Activated CD4-positive, alpha-beta memory T cell treated with anti-CD3 and anti-CD28 coated beads, Interleukin-2, amount 10 ng/mL, durations not matched to agents 7 days and 5 days (primary cell): ENCODE measurements at places on chromosomes 3 and 15. TPM values are rescaled to one million over a fixed set of nuclear protein-coding genes. Genes with fewer than 3 reads are reported as not detected.
A peak's percentile ranks its signal among the peaks of the same experiment; 100 is the strongest.

DNA sequence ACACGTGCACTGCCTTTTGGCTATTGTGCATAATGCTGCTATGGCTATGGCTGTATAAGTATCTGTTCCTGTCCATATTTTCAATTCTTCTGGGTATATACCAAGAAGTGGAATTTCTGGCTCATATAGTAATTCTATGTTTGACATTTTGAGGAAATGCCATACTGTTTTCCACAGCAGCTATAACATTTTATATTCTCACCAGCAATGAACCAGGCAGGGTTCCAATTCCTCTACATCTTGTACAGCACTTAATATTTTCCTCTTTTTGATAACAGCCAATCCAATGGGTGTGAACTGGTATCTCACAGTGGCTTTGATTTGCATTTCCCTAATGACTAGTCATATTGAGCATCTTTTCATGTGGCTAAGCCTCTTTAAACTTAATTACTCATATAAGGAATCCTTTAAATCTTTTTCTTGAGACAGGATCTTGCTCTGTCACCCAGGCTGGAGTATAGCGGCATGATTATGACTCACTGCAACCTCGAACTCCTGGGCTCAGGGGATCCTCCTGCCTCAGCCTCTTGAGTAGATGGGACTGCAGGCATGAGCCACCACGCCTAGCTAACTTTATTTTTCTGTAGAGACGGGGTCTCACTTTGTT is 38.1 kb upstream of the IGDCC4 start:
- no peak overlapping the region for H3K4me3 ChIP-seq
- H3K36me3 ChIP-seq: peaks cover 56% of the 10 kb centered on the region
- DNase-seq: peak; percentile 25
- peak overlapping the region; percentile 28 for H3K27ac ChIP-seq
- H3K27me3 ChIP-seq: no peaks in the 10 kb centered on the region

DNA sequence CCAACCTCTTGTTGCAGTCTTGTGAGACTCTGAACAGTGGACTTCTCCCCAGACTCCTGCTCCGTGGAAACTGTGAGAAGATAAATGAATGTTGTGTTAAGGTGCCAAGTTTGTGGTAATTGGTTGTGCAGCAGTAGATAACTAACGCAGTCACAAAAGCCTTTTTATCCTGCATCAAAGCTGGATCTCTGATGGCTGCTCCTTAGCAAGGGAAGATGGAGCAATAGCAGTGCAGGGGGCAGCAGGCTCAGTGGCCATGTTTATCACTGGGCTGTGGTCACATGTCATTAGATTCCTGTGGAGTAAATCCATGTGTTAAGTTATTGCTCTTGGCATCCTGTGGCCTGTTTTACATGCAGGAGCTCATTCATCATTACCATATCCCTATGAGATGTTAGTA is 13.5 kb downstream of the CMTM7 start:
- H3K27ac ChIP-seq: no peak overlapping the region
- DNase-seq: no peak
- no peaks in the 10 kb centered on the region for H3K27me3 ChIP-seq
- peaks cover 27% of the 10 kb centered on the region for H3K36me3 ChIP-seq
- peaks cover 46% of the 10 kb centered on the region for H3K4me1 ChIP-seq

GRCh38 chr3:48112813-48113212 is 75.4 kb downstream of the CDC25A start:
- no peaks in the 10 kb centered on the region for H3K36me3 ChIP-seq
- peak overlapping the region; percentile 1 for H3K4me3 ChIP-seq
- H3K27ac ChIP-seq: peak overlapping the region; percentile 65

DNA sequence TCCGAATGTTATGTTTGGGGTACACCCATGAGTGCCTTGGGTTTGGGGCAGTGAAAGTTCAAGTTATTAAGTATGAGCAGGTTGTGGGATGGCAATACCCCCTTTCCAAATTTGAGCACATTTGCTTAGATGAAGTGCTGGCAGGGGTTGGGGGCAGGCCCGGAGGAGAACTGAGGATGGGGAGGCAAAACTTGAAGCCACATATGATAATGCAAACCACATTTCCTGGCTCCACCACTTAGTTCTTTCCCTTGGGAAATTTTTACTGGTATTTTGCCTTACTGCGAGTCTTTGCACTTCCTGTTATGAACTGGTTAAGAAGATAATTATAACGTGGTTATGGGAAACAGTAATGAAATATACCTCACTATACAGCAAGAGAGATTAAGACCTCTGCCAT is 336.0 kb upstream of the ONECUT1 start:
- no peaks in the 10 kb centered on the region for H3K36me3 ChIP-seq
- no peak for DNase-seq
- no peaks in the 10 kb centered on the region for H3K4me1 ChIP-seq
- no peaks in the 10 kb centered on the region for H3K27me3 ChIP-seq
- H3K4me3 ChIP-seq: no peak overlapping the region
- H3K27ac ChIP-seq: no peak overlapping the region

DNA sequence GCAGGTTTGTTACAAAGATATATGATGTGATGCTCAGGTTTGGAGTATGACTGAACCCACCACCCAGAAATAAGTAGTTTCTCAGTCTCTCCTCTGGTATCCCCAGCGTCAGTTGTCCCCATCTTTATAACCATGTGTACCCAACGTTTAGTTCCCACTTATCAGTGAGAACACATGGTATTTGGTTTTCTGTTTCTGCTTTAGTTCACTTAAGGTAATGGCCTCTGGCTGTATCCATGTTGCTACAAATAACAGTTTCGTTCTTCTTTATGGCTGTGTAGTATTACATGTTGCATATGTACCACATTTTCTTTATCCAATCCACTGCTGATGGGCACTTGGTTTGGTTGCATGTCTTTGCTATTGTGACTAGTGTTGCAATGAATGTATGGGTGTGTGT is 132.3 kb downstream of the LMLN start:
- no peak for DNase-seq
- H3K4me3 ChIP-seq: no peak overlapping the region
- no peak overlapping the region for H3K27ac ChIP-seq
- H3K4me1 ChIP-seq: no peaks in the 10 kb centered on the region

DNA sequence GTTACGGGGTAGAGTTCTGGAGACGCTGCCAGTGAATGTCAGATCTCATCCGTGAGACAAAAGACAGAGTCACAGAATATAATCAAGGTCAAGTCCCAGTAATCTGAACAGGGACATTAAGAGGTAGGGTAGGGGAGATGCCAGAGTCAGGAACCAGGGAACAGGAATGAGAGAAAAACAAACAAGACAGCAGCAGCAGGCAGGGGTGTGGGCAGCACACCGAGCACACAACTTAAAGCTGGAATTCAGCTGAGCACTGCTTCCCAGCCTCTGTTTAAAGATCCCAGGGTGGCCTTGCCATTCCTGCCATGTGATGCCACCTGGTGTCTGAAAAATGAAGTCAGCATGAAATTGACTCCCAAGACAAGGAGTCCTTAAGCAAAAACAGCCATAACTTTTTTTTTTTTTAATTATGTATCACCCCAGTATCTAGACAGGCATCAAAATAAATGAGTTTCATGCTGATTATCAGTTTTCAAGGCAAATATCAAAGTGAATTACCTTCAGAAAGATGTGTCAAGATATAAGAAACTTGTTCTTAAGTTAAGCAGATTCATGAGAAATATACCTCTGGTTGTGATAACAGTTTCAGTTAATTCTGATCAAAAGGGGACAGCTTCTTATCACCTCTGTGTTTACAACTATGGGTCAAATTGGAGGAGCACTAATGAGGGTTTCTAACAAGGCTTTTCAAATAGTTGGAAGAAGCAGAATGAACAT is 203.7 kb downstream of the SLC9A9 start:
- H3K4me1 ChIP-seq: no peaks in the 10 kb centered on the region
- no peak for DNase-seq
- H3K4me3 ChIP-seq: no peak overlapping the region
- no peak overlapping the region for H3K27ac ChIP-seq
- H3K36me3 ChIP-seq: peaks cover 3% of the 10 kb centered on the region

- H3K27me3 ChIP-seq: no peaks in the 10 kb centered on the region
- H3K4me3 ChIP-seq: no peak overlapping the region
- H3K27ac ChIP-seq: no peak overlapping the region
- no peak for DNase-seq
- no peaks in the 10 kb centered on the region for H3K4me1 ChIP-seq
Observed at GRCh38 chr3:75978686-75979085, 193.3 kb upstream of the ZNF717 start.

- H3K4me3 ChIP-seq: no peak overlapping the region
- peaks cover 6% of the 10 kb centered on the region for H3K27me3 ChIP-seq
- H3K27ac ChIP-seq: no peak overlapping the region
- H3K36me3 ChIP-seq: no peaks in the 10 kb centered on the region
- no peak for DNase-seq
Observed at GRCh38 chr3:25831578-25831977, 41.7 kb downstream of the OXSM start.

- no peaks in the 10 kb centered on the region for H3K27me3 ChIP-seq
- no peak overlapping the region for H3K27ac ChIP-seq
- no peak overlapping the region for H3K4me3 ChIP-seq
- no peaks in the 10 kb centered on the region for H3K4me1 ChIP-seq
- peaks cover 3% of the 10 kb centered on the region for H3K36me3 ChIP-seq
Observed at GRCh38 chr3:111936967-111937366, 41.9 kb upstream of the ABHD10 start.

GRCh38 chr15:70245932-70246622 is 148.4 kb upstream of the TLE3 start:
- DNase-seq: no peak
- peaks cover 33% of the 10 kb centered on the region for H3K4me1 ChIP-seq
- peaks cover 5% of the 10 kb centered on the region for H3K27me3 ChIP-seq
- H3K4me3 ChIP-seq: no peak overlapping the region
- H3K36me3 ChIP-seq: no peaks in the 10 kb centered on the region

DNA sequence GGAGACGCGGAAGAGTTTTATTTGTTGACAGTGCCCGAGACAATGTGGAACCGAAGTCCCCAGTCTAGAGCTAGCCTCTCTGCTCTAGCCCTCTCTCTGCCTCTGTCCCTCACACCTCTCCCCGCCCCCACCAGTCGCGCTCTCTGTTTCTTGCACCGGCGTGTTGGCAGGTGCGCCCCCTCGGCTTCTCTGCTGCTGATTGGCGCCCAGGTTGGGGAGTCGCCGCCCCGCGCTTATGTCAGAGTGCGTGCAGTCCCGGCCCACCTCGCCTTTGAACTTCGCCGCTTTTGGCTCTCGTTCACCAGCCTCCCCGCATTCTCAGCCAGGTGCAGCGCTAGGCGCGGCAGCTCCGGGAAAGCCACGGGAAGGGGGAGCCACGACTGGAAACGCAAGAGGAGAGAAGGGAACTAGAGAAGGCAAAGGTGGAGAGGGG is at the start of gene SOX14:
Gene SOX14, plus strand, starts transcription at position 315 of the 433 bp plus-strand sequence. CDS start 470 bp downstream, outside the sequence.
- peaks cover 87% of the 10 kb centered on the region for H3K27me3 ChIP-seq
- H3K36me3 ChIP-seq: peaks cover 5% of the 10 kb centered on the region
- no peak within 1 kb of the TSS for H3K27ac ChIP-seq
- H3K4me3 ChIP-seq: no peak within 1 kb of the TSS
- DNase-seq: no peak

- DNase-seq: no peak
- no peaks in the 10 kb centered on the region for H3K27me3 ChIP-seq
- H3K36me3 ChIP-seq: no peaks in the 10 kb centered on the region
- H3K27ac ChIP-seq: no peak overlapping the region
- H3K4me1 ChIP-seq: no peaks in the 10 kb centered on the region
Observed at GRCh38 chr3:168952551-168952950, 711.0 kb downstream of the MECOM start.

- H3K4me3 ChIP-seq: no peak overlapping the region
- H3K4me1 ChIP-seq: peaks cover 27% of the 10 kb centered on the region
- H3K27me3 ChIP-seq: peaks cover 10% of the 10 kb centered on the region
- no peaks in the 10 kb centered on the region for H3K36me3 ChIP-seq
- no peak overlapping the region for H3K27ac ChIP-seq
- DNase-seq: no peak
Observed at GRCh38 chr15:69578787-69579583, 126.4 kb downstream of the RPLP1 start.

RASA2 gene
- 54.5 TPM for total RNA-seq

ANKRD63 gene
- total RNA-seq: not detected

CLRN1 gene
- not detected for total RNA-seq

CFAP44 gene
- total RNA-seq: 5.1 TPM

MYO5A gene
- total RNA-seq: 41.3 TPM

PLSCR2 gene
- total RNA-seq: not detected
